ENCODE measurements at places on chromosomes 2 and 18.

- DNase-seq = no peak
These were observed 25.7 kb downstream of the ADI1 start for GRCh38 chr2:3493615-3494007.

GRCh38 chr2:138028538-138028937 is 64.3 kb downstream of the HNMT start:
- no peak for DNase-seq

DNA sequence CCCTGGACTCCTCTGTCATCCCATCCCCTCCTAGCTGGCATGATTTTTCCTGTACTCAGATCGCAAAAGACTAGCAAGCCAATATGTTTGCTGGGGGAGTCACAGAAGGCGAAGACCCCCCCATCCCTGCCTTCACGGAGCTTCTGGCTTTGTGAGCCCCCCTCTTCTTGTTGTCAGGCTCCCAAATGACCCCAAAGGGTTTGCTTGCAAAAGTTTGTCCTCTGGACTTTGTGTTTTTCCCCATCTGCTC is 169.9 kb downstream of the SMAD7 start:
- DNase-seq = no peak

GRCh38 chr18:11179959-11180519 is 30.7 kb upstream of the PIEZO2 start:
- DNase-seq = no peak

- DNase-seq = no peak
These were observed 72.9 kb upstream of the PARD3B start for GRCh38 chr2:204472375-204472774.

DNA sequence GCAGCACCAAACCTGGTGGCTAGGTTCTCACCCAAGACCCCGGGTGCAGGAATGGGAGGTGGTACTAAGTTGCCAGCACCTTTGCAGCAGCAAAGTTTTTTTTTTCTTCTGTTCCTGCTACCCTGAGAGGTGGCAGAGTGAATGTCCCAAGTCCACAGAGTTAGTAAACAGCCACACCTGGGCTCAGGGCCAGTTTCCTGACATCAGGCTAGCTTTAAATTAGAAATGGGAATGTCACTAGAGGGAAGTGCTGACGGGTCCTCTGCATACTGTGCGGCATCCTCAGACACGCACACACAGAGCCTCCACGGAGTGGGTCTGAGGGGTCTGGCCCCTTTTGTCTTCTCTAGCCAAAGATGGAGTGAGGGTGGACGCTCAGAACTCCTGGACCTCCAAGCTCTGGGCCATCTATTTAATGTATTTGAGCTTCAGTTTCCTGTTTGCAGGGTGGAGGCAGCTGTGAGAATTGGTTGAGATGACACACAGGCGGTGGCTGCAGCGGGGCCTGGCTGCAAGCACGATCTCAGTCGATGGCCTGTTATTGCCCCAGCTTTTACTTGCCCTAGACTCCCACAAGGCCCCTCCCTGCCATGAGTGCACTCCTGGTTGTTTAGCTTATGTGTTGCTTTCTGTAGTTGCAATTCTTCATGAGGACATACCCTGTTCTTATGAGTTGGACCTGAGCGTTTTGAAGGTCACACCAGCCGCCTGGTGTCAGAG is 751.4 kb upstream of the HS6ST1 start:
- DNase-seq = no peak

DNA sequence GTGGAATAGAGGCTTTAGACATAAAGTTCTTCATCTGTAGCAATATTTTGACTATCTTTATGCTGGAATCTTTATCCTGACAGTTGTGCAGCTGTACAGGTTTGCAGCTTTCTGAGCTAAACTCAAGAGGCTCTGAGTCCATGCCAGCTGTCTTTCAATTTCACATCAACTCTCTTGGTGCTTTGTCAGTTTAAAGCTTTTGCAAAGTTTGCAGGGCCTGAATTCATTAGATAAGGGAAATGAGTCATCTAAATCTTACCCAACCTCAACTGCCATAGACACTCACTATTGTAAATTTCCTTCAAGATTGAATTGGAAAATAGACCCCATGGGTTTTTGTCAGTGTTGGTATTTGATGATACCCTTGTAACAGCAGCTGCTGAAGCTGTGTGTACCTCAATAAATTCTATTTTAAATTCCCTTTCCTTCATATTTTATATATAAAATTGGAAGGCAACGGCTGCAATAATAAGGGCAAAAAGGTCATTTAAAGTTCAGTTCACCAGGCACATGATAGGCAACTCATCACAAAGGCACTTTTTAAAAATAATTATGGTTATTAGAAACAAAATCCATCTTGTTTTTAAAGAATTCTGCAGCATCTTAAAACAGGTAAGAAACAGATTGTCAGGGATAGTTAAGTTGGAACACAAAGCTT is 169.9 kb upstream of the SLC39A10 start:
- DNase-seq = no peak

DNA sequence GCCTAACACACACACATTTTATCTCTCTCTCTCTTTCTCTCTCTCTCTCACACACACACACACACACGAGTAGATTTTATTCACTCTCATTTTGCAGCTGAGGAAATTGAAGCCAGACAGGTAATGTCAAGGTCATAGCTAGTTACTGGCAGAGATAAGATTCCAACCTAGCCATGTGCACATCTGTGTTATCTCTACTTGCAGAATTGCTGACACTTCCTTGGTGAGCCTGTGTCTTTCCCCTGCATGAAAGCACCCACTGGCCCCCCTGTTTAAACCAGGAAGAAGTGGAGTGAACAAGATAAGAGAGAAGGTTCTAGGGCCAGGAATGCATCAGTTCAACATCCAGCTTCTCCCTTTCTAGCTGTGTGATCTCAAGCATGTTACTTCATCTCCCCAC is 423.7 kb downstream of the TXNL1 start:
- no peak for DNase-seq

DNA sequence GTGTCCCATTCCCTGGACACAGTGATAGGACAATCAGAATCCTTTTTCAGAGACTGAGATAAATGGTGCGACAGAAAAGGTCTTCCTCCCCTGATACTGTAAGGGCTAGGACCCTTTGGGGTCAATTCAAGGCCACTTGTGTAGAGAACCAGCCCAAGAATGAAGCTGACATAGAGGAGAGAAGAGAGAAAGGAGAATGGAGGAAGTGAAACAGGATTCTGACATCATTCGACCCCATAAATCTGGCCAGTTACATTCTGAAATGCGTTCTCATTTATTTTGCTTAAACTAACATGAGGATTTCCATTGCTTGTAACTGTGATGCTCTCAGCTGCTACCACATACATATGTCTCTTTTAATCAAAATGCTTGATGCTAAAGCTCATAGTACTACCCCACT is 148.1 kb downstream of the TMEM163 start:
- no peak for DNase-seq

GRCh38 chr2:225995796-225996461 is 596.4 kb downstream of the NYAP2 start:
- no peak for DNase-seq

DNA sequence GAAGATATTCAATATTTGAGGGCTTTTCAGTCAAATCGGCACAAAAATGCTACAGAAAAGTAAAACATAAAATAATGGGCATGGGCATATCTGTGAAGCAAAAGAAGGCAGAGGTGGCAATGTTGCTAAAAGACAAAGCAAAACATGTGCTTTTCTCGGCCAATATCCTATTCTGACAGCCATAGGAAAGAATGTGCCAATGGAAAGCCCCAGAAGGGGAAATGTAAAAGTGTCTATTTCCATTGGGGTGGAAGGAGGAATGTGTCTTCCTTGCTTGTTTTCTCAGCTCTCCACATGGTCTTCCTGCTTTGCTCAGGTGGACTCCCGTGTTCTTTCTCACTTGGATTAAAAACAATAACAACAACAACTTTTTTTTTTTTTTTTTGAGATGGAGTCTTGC is 13.7 kb upstream of the PER2 start:
- DNase-seq = no peak

DNA sequence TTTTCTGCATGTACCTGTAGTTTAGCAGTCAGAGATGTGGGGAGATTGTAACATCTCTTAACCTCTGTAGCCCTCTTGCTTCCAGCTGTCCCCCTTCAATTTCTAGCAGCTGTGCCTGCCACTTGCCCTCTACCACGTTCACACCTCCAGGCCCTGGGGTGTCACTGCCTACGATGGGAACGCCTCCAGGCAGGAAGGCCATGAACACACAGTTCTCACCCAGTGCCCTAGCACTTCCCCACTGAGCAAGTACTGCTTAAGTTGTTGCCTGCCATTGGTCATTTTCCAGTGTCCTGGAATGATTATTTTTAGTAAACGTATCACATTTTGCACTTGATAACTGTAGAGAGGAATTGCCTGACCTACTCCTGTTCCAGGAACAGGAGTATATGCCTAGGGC is 77.1 kb upstream of the B3GNT7 start:
- no peak for DNase-seq

- no peak for DNase-seq
These were observed 66.1 kb upstream of the SMAD7 start for GRCh38 chr18:49016648-49017539.

DNA sequence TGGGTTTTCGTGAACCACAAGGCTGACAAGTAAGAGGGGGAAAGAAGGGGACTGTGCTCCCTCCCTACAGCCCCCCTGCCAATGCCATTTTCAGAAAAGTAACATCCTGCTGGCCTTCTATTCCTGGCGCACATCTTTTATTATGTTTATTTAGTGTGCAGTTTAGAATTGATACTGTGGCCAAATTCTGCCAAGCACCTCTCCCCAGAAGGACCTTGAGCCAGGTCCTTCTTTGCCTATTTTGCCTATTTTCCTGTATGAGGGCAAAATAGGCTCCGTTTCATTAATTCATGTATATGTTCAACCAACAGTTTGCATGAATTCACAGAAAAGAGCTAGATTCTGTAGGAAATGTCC is 136.0 kb downstream of the MYO3B start:
- no peak for DNase-seq

DNA sequence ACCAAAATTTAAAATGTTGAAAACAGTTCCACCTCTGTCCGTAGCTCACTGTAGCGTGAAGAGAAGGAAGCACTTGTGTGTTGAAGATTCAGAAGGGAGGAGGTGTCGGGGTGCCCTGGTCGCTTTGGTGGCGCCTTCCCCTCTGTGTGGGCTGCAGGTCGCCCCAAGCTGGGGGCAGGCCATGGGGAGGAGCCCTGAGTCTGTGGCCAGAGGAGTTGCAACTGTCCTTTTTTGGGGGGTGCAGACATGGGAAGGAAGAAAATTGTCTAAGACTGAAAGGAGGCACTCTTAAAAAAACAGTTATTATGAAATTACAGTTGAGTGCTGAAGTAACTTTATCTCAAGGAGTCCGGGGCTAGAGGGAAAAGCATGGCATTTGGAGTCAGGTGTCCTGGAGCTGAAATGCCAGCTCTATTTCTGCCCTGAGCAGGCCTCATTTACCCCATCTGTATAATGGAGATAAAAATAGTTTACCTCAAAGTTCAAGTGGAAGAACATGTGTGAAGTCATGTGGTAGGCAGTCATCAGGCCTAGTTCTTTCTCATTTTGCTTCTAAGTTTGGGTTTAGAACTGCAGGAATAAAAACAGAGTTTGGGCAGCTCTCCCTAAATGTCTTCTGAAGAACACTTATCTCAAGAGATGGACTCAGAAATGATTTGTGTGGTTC is 82.1 kb downstream of the RNF144A start:
- no peak for DNase-seq

- DNase-seq = no peak
These were observed 734.4 kb downstream of the CBLN2 start for GRCh38 chr18:71809711-71810110.

GRCh38 chr2:158091647-158092046 is 10.0 kb upstream of the UPP2 start:
- no peak for DNase-seq

Measured in activated T-helper 1 cell treated with Interleukin-2 at 50 U/mL for 16 hours (primary cell).